GM12878 (cell line): ENCODE measurements at places on chromosomes 3 and 15. TPM values are rescaled to one million over a fixed set of nuclear protein-coding genes. Genes with fewer than 3 reads are reported as not detected.

- H3K36me3 ChIP-seq: no peaks in the 10 kb centered on the region
- H3K27me3 ChIP-seq: no peaks in the 10 kb centered on the region
- DNase-seq: no peak
- H3K4me1 ChIP-seq: no peaks in the 10 kb centered on the region
Observed at GRCh38 chr3:83622526-83622925, 1336.3 kb upstream of the CADM2 start.

- H3K36me3 ChIP-seq: no peaks in the 10 kb centered on the region
- no peak overlapping the region for H3K27ac ChIP-seq
- H3K4me3 ChIP-seq: no peak overlapping the region
- no peaks in the 10 kb centered on the region for H3K27me3 ChIP-seq
- no peak for DNase-seq
- H3K4me1 ChIP-seq: peaks cover 6% of the 10 kb centered on the region
Observed at GRCh38 chr3:135071483-135071882, 276.4 kb downstream of the EPHB1 start.

GRCh38 chr3:172461530-172462138, 13.4 kb upstream of the GHSR start:
- no peak overlapping the region for H3K4me3 ChIP-seq
- no peaks in the 10 kb centered on the region for H3K36me3 ChIP-seq

- peaks cover 45% of the 10 kb centered on the region for H3K4me1 ChIP-seq
- no peaks in the 10 kb centered on the region for H3K27me3 ChIP-seq
- no peak overlapping the region for H3K4me3 ChIP-seq
- no peak for DNase-seq
- no peak overlapping the region for H3K27ac ChIP-seq
- H3K36me3 ChIP-seq: no peaks in the 10 kb centered on the region
Observed at GRCh38 chr15:76991741-76992645, 2.9 kb upstream of the PSTPIP1 start.

GRCh38 chr3:177906578-177907229, 629.5 kb upstream of the KCNMB2 start:
- H3K27me3 ChIP-seq: no peaks in the 10 kb centered on the region
- no peaks in the 10 kb centered on the region for H3K4me1 ChIP-seq
- DNase-seq: no peak
- no peak overlapping the region for H3K4me3 ChIP-seq

GRCh38 chr3:87541723-87542122, 265.3 kb upstream of the POU1F1 start:
- H3K27ac ChIP-seq: no peak overlapping the region
- no peaks in the 10 kb centered on the region for H3K36me3 ChIP-seq
- no peaks in the 10 kb centered on the region for H3K27me3 ChIP-seq
- no peaks in the 10 kb centered on the region for H3K4me1 ChIP-seq
- DNase-seq: no peak

DNA sequence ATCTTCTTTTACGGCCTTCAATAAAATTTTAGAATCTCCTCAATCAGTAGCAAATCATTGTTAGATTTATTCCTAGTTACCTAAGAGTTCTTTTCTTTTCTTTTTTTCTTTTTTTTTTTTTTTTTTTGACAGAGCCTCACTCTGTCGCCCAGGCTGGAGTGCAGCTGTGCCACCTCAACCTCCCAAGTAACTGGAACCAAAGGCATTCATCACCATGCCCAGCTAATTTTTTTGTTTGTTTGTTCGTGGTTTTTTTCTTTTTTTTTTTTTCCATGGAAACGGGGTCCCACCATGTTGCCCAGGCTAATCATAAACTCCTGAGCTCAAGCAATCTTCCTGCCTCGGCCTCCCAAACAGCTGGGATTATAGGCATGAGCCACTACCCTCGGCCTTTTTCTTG, 30.4 kb upstream of the AEN start:
- H3K27me3 ChIP-seq: no peaks in the 10 kb centered on the region
- DNase-seq: no peak
- no peak overlapping the region for H3K27ac ChIP-seq

GRCh38 chr15:33243869-33244268, 49.4 kb upstream of the FMN1 start:
- peaks cover 5% of the 10 kb centered on the region for H3K4me1 ChIP-seq
- no peak overlapping the region for H3K4me3 ChIP-seq
- H3K27ac ChIP-seq: no peak overlapping the region
- no peaks in the 10 kb centered on the region; the same call in 1 of the 2 replicates for H3K27me3 ChIP-seq
- H3K36me3 ChIP-seq: no peaks in the 10 kb centered on the region

- H3K36me3 ChIP-seq: no peaks in the 10 kb centered on the region
- no peak overlapping the region for H3K4me3 ChIP-seq
- no peaks in the 10 kb centered on the region for H3K4me1 ChIP-seq
- no peak for DNase-seq
- no peaks in the 10 kb centered on the region for H3K27me3 ChIP-seq
- no peak overlapping the region for H3K27ac ChIP-seq
Observed at GRCh38 chr3:130044370-130044769, 37.3 kb upstream of the ALG1L2 start.

DNA sequence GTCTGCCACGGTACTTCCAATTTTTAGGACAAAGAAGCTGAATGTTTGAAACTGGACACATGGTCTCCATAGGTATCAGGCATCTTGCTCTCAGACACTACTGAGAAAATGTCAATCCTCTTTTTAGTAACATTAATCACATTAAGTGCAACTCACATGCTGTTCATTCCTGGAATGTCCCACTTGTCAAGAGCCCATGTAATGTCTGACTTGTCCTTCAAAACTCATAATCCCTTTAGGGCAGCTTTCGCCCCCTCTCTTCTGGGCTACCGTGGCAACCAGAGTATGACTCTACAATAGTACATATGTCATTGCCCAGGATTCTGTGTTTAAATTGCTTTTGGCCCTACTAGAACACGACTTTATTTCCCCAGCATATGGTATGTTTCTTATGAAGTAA, 12.3 kb downstream of the NUDT16 start:
- no peaks in the 10 kb centered on the region; the same call in 1 of the 2 replicates for H3K27me3 ChIP-seq
- no peaks in the 10 kb centered on the region for H3K4me1 ChIP-seq
- H3K4me3 ChIP-seq: no peak overlapping the region
- no peak for DNase-seq
- H3K36me3 ChIP-seq: no peaks in the 10 kb centered on the region
- H3K27ac ChIP-seq: no peak overlapping the region

DNA sequence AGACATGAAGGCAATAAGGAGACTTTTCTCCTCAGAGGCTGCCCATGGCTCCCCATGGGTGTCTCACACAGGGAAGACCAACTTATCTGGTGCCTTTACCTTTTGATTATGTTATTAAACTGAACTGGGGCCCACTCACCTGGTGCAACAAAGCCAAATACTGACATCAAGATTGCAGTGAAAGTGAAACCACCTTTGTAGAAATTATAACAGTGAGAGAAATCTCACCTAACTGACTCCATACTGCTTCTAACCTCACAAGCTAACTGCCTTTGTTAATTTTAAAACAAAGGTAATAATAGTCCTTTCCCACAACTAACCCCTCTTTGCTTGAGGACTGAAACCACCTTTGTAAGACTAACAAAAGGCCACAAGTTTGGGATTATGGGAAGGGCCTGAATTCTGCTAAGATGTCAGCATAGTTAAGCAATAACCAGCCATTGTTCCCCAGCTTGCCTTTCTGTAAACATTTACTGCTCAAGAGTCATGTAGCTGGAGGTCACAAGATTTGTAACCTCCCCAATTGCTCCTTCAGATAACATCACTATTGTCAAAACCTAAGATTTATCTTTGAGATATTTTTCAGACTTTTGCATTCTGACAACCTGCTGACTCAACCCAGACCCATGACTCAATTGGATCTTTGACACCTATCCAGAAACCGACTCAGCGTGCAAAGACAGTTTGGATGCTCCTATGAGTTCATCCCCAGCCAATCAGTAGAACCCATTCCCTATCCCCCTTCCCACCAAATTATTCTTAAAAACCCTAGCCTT, 420.3 kb upstream of the CFAP20DC start:
- no peaks in the 10 kb centered on the region for H3K36me3 ChIP-seq
- peaks cover 12% of the 10 kb centered on the region; the same call in 1 of the 2 replicates for H3K4me1 ChIP-seq
- no peak overlapping the region for H3K27ac ChIP-seq
- no peak overlapping the region for H3K4me3 ChIP-seq

GRCh38 chr3:31402117-31402516, 130.6 kb upstream of the STT3B start:
- peaks cover 4% of the 10 kb centered on the region; the same call in 1 of the 2 replicates for H3K4me1 ChIP-seq
- H3K27me3 ChIP-seq: no peaks in the 10 kb centered on the region
- H3K27ac ChIP-seq: no peak overlapping the region
- no peak for DNase-seq
- no peaks in the 10 kb centered on the region for H3K36me3 ChIP-seq

DNA sequence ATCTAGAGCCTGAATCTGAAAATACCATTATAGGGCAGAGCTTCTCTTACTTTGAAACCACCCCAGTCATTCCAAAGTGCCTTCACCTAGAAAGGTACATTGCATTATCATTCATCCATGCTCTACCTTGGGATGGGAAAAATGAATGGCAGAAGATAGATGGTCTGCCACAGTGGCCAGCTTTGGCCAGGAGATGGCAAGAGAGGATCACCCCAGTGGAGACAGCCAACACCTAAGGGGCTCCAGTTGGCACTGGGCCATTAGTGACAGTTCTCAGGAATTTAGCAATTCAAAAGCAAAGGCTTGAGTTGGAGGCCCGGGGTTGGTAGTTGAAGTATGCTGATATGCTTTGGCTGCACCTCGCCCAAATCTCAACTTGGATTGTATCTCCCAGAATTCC, 253.6 kb upstream of the MRPL3 start:
- no peak overlapping the region for H3K27ac ChIP-seq
- no peaks in the 10 kb centered on the region for H3K4me1 ChIP-seq
- H3K4me3 ChIP-seq: no peak overlapping the region
- no peak for DNase-seq
- H3K27me3 ChIP-seq: no peaks in the 10 kb centered on the region
- no peaks in the 10 kb centered on the region for H3K36me3 ChIP-seq

GRCh38 chr3:41960826-41961750, 815 bp downstream of the ULK4 start:
- no peaks in the 10 kb centered on the region for H3K27me3 ChIP-seq
- H3K27ac ChIP-seq: peak overlapping the region; percentile 61
- H3K4me3 ChIP-seq: peak overlapping the region; percentile 86
- no peaks in the 10 kb centered on the region for H3K4me1 ChIP-seq
- no peak for DNase-seq
- no peaks in the 10 kb centered on the region for H3K36me3 ChIP-seq

GRCh38 chr3:191237047-191237882, 38.2 kb downstream of the OSTN start:
- H3K27ac ChIP-seq: no peak overlapping the region
- H3K27me3 ChIP-seq: no peaks in the 10 kb centered on the region
- H3K4me3 ChIP-seq: no peak overlapping the region
- no peaks in the 10 kb centered on the region for H3K36me3 ChIP-seq

DNA sequence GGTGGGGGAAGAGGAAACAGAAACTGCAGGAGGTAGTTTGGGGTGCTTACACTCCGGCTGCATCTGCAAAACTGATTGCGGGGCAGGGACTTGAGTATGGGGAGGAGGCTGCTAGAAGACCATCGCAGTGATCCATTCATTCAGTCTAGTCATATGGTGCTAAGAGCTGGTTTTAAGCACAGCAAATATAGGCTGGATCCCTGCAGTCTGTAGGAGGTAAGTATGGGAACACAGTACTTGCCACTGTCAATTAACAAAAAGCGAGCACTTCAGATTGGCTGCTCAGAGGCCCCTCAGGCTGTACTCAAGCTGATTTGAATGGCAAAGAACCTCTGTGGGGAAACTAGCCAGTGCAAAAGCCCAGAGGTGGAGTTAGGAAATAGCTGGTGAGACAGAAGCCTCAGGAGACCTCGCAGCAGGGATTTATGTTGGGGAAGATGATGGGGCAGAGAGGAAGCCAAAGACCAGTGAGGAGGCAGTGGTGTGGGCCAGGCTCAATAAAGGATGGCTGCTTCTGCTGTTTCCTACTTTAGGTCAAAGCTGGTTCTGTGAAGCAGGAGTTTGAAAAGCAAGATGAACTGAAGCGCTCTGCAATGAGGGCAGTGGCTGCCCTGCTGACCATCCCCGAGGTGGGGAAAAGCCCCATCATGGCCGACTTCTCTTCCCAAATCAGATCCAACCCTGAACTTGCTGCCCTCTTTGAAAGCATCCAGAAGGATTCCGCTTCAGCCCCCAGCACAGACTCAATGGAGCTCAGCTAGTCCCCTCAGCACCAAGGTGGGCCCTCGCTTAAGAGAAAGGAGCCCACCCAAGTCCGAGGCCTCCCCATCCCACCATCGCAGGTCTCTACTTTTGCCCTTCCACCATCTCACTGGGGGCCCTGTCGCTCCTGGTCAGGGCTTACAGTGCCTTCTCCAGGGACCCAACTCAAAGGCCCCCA, 7.9 kb downstream of the RPL32 start:
- DNase-seq: no peak
- H3K27me3 ChIP-seq: no peaks in the 10 kb centered on the region
- H3K4me3 ChIP-seq: no peak overlapping the region

BNC1 gene
- not detected in 2 replicates for total RNA-seq

RHOV gene
- total RNA-seq: 13.3 and 15.0 TPM in 2 replicates

CYFIP1 gene
- total RNA-seq: 43.7 and 51.3 TPM in 2 replicates

NR2E3 gene
- total RNA-seq: not detected in 2 replicates

STAC gene
- not detected in 2 replicates for total RNA-seq

EOMES gene
- 5.5 and 6.1 TPM in 2 replicates for total RNA-seq
